ENCODE measurements at places on chromosomes 11 and 22.

GRCh38 chr11:80186692-80187091 is 745.9 kb upstream of the TENM4 start:
- DNase-seq: no peak

GRCh38 chr11:130103296-130103814 is 33.7 kb downstream of the APLP2 start:
- DNase-seq: no peak

DNA sequence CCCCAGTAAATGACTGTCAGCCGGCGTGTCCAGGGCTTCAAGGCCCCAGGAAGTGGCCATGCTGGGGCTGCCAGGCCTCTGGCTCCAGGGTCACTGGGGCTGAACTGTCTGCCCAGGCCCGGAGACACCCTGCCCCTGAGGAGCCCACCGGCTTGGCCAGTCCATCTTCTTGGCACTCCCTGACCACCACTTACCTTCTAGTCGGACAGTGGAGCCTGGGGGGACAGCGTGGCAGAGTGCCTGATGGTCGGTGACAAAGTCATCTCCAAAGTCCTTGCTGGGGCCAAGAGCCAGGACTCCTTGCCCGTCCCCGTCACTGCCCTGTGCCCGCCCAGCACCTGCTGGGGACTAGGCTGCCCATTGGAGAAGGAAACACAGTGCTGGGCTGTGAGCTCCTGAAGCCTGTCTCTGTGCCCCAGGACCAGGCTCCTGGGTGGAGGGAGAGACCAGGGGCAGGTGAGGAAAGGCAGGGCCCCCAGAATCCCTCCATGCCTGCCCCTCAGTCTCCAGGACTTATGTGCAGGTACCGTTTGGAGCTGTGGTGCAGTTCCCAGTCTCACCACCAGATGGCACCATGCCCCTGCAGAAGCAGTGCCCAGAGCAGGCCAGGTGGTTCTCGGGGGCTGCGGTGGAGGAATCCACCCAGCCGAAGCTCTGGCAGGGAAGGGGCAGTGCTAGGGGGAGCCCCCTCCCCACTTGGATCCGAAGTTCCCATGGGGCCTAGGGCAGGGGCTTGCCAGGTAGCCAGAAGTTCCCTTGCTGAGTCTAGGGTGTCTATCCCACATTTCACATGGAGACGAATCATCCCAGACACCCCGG is 6.0 kb upstream of the CCDC188 start:
- DNase-seq: peak; percentile 85

- DNase-seq: no peak
Observed at GRCh38 chr22:47310601-47311000, 548.2 kb downstream of the TBC1D22A start.

DNA sequence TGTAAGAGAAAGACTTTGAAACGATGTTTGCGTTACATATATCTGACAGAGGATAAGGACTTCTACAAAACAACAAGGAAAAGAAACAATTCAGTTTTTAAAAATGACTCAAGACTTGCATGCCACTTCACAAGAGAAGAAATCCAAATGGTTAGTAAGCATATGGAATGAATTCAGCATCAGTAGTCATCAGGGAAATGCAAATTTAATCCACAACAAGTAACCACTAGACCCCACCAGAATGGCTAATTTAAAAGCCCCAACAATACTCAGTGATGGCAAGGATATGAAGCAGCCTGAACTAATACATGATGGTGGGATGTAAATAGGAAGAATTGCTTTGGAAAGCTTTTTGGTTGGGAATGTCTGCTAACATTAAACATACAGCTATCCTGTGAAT is 142.6 kb downstream of the ATXN10 start:
- DNase-seq: no peak

- DNase-seq: no peak
Observed at GRCh38 chr11:114447892-114448291, 8.6 kb downstream of the REXO2 start.

GRCh38 chr11:2551131-2551530 is 106.3 kb downstream of the KCNQ1 start:
- DNase-seq: no peak

GRCh38 chr11:102389253-102389652 is 42.2 kb downstream of the BIRC2 start:
- DNase-seq: no peak

GRCh38 chr11:130779943-130780342 is 136.3 kb downstream of the SNX19 start:
- no peak for DNase-seq

DNA sequence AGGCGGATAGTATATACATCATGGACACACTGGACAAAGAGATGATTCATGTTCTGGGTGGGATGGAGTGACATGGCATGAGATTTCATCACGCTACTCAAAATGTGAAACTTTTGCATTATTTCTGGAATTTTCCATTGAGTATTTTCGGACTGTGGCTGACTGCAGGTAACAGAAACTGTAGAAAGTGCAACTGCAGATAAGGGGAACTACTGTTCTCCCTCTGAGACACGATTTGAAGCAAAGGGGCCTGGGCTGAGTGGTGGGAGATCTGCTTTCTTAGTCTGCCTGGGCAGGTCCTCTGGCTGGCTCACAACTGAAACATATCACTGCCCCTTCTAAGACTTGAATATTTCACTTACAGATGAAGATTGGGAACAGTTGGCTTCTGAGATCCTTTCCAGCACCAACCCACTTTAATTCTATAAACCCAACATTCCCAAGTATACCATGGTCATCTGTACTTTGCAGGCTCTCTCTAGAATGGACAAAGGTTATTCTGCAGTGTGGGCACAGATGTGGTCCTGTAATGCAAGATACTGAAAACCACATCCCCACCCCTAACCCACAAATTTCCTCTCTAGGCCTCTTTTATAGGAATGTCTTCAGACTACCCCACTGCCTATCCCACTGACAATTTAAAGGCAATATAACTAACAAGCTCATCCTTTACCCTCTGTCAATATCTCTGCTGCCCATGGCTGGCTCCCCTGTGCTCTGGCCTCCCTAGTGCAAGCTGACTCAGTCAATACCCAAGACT is 121.1 kb downstream of the KCNC1 start:
- DNase-seq: no peak

DNA sequence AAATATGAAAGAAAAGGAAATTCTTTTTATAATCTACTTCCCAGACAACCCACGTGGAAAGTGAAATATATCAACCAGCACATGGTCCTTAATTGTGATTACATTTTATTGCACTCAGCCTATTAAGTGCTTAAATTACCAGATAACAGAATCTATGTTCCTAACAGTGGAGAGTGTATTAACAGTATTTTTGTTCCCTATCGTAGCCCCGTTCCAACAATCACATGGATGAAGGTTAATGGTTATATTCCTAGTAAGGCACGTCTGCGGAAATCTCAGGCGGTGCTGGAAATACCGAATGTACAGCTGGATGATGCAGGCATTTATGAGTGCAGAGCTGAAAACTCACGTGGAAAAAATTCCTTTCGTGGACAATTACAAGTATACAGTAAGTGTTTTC is 626.1 kb upstream of the ARHGAP42 start:
- no peak for DNase-seq

- DNase-seq: no peak
Observed at GRCh38 chr22:27866135-27867084, 52.6 kb downstream of the PITPNB start.

- no peak for DNase-seq
Observed at GRCh38 chr11:133661846-133662245, 129.5 kb upstream of the OPCML start.

DNA sequence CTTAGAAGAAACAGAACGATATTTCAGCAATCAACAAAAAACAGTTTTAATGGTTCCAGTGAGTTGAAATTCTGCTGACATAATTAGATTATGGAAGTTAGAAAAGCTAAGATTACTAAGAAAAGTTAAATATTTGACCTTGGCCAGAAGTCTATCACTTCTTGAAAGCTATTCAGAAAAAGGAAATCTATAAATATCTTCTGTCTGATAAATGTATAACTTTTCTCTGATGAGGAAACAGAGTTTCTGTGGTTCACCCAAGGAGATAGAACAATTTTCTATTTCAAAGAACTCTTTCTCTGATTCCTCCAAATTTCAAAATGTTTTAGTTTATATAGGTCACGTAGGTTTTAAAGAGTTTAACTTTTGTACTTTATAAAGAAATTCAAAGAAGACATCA is 438.4 kb upstream of the CHORDC1 start:
- DNase-seq: no peak

DNA sequence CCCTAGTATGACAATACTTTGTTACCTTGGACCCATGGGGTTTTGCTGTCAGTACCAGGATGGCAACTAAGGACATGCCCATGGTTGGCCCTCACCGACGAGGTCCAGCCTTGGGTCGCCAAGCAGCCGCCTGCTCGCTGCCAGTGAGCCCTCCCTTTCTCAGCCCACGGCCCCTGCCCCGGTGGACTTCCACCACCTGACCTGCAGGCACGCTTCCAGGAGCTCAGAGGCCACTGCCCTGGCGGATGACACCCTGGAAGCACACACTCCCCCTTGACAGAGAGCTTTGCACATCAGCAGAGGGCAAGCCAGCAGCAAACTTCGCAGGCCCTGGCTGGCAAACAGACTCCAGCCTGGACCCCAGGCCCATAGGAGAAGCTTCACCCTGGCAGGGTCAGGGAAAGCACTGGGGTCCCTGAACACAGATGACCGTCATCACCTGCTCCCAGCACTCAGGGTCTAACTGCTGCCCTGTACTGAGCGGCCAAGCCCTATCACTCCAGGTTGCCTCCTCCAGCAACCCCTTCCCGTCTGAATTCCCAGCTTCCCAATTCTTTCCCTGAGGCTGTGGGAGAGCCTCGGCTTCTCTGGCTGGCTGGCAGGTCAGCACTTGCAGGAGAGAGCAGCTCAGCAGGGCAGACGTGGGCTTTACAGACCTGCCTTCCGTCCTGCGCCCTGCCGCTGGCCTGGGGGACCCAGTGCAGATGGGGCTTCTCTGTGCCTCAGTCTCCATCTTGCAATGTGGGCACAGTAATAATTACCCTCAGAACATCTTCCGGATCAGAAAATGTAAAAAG is 2.7 kb upstream of the PPARA start:
- DNase-seq: no peak

- no peak for DNase-seq
Observed at GRCh38 chr22:35703861-35704584, 13.6 kb upstream of the APOL5 start.

DNA sequence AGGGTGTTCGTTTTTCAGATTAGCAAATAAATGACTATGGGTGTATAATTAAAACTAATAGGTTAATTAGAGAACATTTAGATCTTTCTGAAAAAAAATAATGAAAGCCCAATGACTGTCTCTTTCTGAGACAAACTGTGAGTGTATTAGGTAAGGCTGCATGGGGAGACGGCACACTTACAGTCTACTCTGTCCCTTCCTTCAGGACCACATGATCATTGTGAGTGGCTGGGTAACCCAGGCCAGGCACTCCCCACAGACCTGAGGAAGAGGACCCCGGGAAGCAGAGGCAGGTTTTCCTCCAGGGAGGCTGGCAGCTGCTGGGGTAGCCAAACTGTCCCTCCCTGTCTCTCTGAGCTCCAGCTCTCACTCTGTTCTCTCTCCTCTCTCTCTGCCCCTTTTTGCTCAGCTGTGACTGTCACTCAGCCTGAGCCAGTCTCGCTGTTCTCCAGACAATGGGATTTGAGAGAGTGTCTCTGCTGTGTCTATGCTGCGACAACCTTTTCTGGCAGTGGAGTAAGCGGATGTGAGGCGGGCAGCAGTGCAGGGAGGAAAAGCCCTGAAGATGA is 83.1 kb upstream of the NCAM1 start:
- no peak for DNase-seq

DNA sequence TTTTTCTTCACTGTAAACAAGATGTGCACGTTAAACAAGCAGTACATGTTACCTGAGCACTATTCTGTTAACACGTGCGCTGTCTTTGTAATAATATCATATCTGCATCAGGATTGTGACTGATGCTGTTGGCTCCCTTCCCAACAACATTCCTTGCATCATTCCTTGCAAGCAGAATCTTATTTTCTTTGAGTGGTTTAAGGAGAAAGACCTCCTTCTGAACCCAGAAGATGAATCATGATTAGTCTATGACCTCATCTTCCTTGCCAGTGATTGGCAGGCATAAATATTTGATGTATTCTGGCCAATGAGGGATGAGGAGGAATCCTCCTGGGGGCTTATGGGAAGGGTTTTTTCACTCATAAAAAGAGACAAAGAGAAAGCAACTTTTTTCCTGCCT is 46.2 kb downstream of the C11orf71 start:
- DNase-seq: no peak

DNA sequence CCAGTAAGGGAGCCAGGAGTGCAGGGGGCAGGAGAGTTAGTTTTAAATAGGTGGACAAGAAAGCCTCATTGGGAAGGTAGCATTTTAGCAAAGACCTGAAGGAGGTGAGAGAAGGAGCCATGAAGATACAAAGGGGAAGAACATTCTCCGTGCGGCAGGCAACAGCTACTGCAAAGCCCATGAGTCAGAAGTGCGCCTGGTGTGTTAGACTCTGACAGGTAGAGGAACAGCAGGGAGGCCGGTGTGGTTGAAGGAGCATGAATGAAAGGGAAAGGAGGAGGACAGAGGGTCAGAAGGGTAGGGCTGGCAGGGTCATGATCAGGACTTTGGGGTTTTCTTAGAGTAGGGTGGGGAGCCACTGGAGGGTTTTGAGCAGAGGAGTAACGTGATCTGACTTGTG is 34.5 kb upstream of the PAMR1 start:
- DNase-seq: no peak

DNA sequence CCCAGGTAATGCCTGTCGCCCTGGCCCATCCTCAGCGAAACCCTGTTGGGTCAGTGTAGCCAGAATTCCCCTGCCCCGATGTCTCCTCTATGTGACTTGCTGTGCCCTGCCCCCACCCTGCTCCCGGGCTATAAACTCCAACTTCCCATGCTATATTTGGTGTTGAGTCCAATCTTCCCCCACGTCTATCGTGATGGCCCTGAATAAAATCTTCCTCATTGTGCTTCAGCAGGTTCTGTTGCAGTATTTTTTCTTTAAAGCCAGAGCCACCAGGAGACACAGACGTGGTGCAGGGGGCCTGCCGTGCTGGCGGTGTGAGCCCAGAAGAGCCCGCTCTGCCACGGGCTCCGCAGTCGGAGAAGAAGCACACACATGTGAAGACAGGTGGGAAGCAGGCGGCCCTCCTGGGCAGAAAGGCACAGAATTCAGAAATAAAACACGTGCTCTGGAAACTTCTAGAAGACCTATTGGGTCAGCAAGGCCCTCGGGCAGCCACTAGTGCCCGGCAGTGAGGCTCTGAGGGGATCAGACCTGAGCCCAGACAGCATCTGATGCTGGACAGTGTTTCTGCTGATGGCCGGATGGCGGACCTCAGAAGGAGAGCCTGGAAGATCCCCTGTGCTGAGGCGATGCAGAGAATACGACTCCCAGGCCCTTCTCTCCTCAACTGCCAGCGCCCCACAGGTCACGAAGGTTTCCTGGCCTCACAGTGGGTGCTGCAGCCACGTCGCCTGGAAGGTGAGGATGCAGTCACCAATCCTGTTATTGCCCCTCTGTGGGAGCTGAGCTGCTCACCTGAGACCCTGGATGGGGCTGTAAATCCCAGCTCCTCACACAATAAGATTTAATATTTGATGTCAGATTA is 501.9 kb downstream of the BRD1 start:
- DNase-seq: no peak

- no peak for DNase-seq
Observed at GRCh38 chr11:2213890-2214526, 42.4 kb upstream of the TH start.

- DNase-seq: no peak
Observed at GRCh38 chr11:72244361-72245262, 636 bp upstream of the PHOX2A start.

Data from stimulated activated CD4-positive, alpha-beta T cell treated with anti-CD3 and anti-CD28 coated beads, Interleukin-1b, Interleukin-23, amount 100 ng/mL, for 48 hours (primary cell).